ENCODE measurements at places on chromosomes 1 and 21.
A peak's percentile ranks its signal among the peaks of the same experiment; 100 is the strongest.

DNA sequence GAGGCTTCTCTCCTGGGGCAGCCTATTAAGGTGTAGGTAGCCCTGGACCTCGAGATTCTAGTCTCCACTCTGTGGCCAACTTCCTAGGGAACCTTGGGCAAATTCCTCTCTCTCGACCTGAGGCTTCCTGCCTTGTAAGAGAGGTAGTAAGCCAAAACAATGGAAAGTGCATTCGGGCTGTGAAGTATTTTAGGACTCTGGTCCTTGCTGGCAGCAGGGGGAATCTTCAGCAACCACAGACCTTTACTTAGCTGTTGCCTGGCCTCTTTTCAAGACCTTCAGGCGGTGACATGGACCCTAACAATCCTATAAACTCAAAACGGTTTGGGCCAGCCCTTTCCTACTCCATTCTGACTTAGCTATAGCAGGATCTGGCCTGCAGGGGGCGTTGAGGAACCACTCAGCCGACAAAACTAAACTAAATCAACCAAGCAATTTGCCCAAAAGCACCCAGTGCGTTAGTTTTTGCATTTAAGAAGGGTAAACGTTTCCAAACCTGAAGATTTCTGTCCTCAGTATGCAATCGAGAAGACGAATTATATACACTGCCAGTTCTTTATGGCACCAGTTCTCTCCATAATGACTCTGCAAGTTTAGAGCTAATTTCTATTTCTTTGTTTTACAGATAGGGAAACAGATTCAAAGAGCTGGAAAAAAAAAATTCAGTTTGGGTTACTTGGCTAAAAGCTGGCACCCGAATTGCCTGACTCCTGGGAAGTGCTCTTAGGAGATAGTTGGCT lies 10.9 kb upstream of the SESN2 start:
- peak overlapping the region; percentile 99 for H3K4me3 ChIP-seq
- peak; percentile 74 for DNase-seq
- H3K36me3 ChIP-seq = no peaks in the 10 kb centered on the region
- no peaks in the 10 kb centered on the region for H3K27me3 ChIP-seq
- H3K27ac ChIP-seq = peak overlapping the region; percentile 95
- H3K4me1 ChIP-seq = peaks cover 52% of the 10 kb centered on the region

- no peak for DNase-seq
- no peaks in the 10 kb centered on the region for H3K27me3 ChIP-seq
- H3K27ac ChIP-seq = no peak overlapping the region
- peaks cover 7% of the 10 kb centered on the region for H3K4me1 ChIP-seq
- H3K36me3 ChIP-seq = no peaks in the 10 kb centered on the region
These were observed 18.9 kb downstream of the NENF start for GRCh38 chr1:212451416-212452322.

DNA sequence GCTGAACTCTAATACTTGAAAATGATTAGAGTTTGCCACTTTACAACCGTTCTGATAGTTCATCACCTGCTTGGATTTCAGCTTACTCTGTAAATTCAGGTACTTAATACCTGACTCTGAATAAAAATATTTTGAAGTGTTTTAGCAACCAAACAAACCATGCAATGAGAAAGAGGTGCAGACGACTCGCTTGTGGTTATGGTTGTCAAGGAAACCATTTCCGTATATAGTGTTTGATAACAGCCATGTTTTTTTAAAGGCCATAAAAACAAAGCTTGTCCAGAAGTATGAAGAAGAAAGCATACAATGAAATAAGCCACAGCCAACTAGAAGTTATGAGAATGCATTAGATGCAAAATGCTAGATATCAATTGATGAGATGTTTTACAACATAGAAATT lies 167.2 kb upstream of the HMCN1 start:
- peaks cover 25% of the 10 kb centered on the region for H3K4me1 ChIP-seq
- DNase-seq = peak; percentile 78
- no peaks in the 10 kb centered on the region for H3K27me3 ChIP-seq
- H3K4me3 ChIP-seq = peak overlapping the region; percentile 64

DNA sequence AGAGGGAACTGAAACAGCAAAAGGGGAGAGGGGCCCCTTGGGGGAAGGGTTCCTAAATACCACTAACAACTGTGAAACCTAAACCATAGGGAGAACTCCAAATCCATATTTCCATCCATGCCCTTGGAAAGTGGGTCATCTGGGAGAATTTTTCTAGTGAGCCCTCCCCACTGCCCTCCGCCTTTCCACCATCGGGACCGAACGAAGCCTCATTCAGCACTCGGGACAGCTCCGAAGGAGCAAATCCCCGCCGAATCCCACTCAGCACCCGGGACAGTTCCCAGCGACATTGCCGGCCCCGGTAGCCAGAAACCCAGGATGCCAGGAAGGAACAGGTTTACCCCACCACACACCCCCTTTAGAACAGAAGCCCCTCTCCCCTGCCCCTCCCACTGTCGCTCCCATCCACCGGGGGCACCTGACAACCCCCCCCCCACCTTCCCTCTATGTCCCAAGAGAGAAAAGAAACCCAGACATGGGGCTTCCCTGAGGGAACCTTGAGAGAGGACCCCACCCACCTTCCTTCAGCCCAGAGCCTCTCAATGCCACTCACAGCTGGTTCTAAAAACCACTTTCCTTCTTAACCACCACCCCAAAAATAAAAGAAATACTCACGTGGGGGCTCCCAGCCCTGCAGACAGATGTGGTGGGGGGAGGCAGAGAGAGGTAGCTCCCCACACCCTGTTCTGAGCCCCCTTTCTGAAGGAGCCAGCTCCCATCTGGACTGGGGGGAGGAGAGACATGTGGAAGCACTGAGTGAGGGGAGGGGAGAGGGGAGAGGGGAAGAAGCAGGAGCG lies 4.5 kb downstream of the DLGAP3 start:
- no peaks in the 10 kb centered on the region for H3K27me3 ChIP-seq
- DNase-seq = peak; percentile 32
- peaks cover 7% of the 10 kb centered on the region for H3K36me3 ChIP-seq
- H3K4me1 ChIP-seq = peaks cover 47% of the 10 kb centered on the region

- H3K36me3 ChIP-seq = no peaks in the 10 kb centered on the region
- H3K27ac ChIP-seq = peak overlapping the region; percentile 89
- H3K4me1 ChIP-seq = peaks cover 22% of the 10 kb centered on the region
These were observed 2.6 kb downstream of the RIMS3 start for GRCh38 chr1:40662864-40663263.

GRCh38 chr1:193435781-193436180 lies 249.4 kb upstream of the B3GALT2 start:
- H3K36me3 ChIP-seq = peaks cover 7% of the 10 kb centered on the region
- H3K27me3 ChIP-seq = no peaks in the 10 kb centered on the region
- peaks cover 11% of the 10 kb centered on the region for H3K4me1 ChIP-seq
- no peak for DNase-seq
- H3K4me3 ChIP-seq = no peak overlapping the region
- no peak overlapping the region for H3K27ac ChIP-seq

DNA sequence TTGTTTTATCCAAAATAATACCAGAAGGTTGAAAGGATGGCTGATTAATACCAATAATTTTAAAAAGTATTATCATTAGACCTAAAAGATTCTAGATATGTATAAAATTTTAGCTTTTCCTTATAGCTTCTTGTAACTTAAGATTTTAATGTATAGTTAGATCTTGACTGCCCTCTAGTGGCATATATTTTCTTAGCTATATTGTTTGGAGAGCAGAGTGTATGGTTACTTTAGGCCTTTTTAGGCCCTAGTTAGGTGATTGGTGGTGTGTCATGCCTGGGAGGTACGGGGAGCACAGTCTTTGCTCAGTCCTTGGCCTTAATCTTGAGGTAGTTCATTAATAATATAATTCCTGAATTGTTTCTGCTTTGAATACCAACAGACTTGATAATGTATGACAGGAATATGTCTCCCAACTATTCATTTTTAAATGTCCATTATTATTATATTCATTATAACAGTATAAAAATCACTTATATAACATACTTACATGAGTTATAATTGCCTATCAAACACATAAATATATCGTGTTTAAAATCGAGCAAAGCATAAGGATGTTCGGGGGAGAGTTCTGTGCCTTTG lies 328.4 kb downstream of the ZP4 start:
- H3K4me1 ChIP-seq = no peaks in the 10 kb centered on the region
- peaks cover 15% of the 10 kb centered on the region for H3K27me3 ChIP-seq
- no peak overlapping the region for H3K27ac ChIP-seq
- peak; percentile 14 for DNase-seq
- H3K4me3 ChIP-seq = no peak overlapping the region
- H3K36me3 ChIP-seq = no peaks in the 10 kb centered on the region

GRCh38 chr1:29236712-29237128 lies 398 bp downstream of the PTPRU start:
- H3K4me1 ChIP-seq = peaks cover 16% of the 10 kb centered on the region
- no peak for DNase-seq
- H3K36me3 ChIP-seq = peaks cover 11% of the 10 kb centered on the region
- H3K4me3 ChIP-seq = peak overlapping the region; percentile 95
- peaks cover 66% of the 10 kb centered on the region for H3K27me3 ChIP-seq

GRCh38 chr1:54404939-54405897 lies 976 bp downstream of the SSBP3 start:
- peaks cover 13% of the 10 kb centered on the region for H3K36me3 ChIP-seq
- peak overlapping the region; percentile 90 for H3K4me3 ChIP-seq
- H3K27ac ChIP-seq = peak overlapping the region; percentile 20
- H3K4me1 ChIP-seq = peaks cover 52% of the 10 kb centered on the region
- H3K27me3 ChIP-seq = no peaks in the 10 kb centered on the region
- DNase-seq = peak; percentile 15

DNA sequence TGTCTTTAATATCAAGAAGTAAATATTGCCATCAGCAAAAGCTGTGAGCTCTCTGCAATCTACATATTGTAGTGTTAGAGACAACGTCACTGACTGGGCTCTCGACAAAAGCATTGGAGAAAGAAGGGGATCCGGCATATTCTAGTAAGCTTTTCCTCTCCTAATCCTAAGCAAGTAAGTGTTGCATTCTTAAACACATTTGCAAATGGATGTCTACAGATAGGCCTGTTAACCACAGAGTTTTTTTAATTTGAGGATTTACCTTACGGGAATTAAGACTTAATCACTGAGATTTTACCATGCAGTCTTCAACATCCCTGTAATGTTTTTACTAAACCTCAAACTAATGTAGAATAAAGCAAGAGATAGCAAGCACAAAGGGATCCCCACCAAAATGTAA lies 426.5 kb upstream of the CAMK1G start:
- H3K4me3 ChIP-seq = no peak overlapping the region
- no peaks in the 10 kb centered on the region for H3K27me3 ChIP-seq
- DNase-seq = no peak
- H3K4me1 ChIP-seq = no peaks in the 10 kb centered on the region

- H3K36me3 ChIP-seq = no peaks in the 10 kb centered on the region
- no peaks in the 10 kb centered on the region for H3K27me3 ChIP-seq
- H3K27ac ChIP-seq = no peak overlapping the region
- H3K4me3 ChIP-seq = no peak overlapping the region
- peaks cover 7% of the 10 kb centered on the region for H3K4me1 ChIP-seq
These were observed 1512.2 kb downstream of the KCNT2 start for GRCh38 chr1:195096051-195096521.

DNA sequence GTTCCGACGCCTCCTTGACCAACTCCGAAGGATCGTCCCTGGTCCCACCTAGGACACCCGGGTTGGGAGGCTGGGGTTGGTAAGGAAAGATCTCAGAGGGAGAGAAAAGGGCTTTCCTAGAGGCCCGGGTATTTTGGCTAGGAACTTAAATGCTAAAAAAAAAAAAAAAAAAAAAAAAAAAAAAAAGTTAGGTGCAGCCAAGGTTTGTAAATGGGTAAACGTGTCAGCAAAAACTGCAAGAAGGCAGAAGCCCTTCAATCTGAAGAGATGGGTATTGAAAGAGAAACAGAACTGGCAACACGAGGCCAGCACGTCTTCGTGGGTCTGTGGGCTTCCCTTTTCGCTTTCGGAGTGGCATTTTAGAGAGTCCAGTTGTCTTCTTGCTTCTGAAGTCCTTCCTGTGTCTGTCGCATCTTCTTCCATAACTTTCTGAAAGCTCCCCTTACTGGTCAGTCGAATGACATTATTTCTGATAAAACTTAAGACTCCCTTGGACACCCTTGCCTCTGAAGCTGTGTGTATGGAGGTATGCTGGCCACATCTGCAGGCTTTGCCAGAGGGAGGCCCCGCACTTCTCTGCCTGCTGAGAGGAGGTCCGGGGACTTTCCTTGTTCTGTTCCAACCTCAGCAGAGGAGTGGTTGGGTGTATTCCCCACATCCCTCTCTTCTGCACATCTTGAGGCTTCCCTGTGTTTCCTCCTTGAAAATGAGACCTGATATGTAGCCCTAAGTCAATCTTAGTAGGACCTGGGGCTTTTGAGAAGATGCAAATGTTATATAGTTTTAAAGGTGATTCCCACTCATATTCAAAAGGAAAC lies 745 bp downstream of the RCSD1 start:
- peaks cover 71% of the 10 kb centered on the region for H3K4me1 ChIP-seq
- H3K4me3 ChIP-seq = peak overlapping the region; percentile 99
- peaks cover 25% of the 10 kb centered on the region for H3K36me3 ChIP-seq
- no peaks in the 10 kb centered on the region for H3K27me3 ChIP-seq

DNA sequence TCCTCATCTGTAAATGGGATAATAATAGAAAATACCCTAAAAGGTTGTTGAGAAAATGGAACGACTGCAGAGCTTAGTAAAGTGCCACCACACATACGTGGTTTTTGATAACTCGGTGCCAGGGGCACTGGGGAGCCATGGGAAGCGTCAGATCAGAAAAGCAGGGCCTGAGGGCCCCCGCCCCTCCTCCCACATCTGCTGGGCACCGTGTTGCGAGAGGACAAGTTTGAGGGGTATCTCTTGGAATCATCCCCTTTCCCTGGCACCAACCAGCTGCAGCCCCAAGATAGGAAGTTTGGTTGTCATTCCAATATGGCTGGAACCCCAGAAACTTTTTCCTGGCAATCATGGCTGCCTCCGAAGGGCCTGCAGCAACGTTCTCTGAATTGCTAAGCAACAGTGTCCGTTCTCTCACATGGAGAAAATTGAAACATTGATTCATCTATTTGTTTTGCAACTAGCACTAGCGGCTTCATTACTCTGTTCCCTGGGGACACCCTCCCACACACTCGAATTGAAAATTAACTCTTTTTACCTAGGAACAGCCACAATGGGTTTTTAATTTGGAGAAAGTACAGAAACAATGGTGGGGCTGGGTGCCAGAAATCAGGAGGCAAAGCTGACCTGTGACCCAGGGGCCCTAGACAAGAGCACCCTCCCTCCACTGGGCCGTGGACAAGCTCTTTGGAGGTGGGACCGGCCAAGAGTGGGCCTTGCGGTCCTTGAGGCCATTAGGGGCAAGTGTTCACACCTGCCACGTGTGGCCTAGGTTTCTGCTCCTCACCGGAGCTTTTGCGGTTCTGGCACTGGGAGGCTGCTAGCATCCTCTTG lies 190.0 kb upstream of the VAMP3 start:
- DNase-seq = no peak
- H3K4me3 ChIP-seq = no peak overlapping the region
- H3K36me3 ChIP-seq = no peaks in the 10 kb centered on the region

DNA sequence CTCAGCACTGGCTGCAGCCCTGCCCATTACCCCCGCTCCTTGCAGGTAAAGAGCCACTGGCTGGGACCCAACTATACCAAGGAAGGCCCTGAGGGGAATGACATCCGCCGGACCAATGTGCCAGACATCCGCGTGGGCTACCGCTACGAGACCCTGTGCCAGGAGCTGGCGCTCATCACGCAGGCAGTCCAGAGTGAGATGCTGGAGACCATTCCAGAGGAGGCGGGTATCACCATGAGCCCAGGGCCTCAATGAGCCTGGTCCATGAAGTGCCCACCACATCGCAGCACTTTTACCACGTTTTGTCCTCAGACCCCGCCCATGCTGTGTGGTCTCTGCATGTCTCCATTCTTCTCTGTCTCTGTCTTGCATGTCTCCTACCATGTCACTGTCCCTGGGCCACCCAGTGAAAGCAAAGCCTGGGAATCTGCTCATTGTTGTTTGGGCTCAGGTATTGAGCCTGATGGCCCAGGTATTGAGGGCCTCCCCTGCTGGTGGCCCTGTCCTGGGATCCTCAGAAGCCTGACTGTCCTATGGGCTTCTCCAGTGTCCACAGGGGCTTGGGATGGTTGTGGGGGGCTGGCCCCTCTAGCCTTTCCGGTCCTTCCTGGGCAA lies 11.4 kb downstream of the AMPD2 start:
- DNase-seq = no peak
- peaks cover 2% of the 10 kb centered on the region for H3K4me1 ChIP-seq
- H3K27ac ChIP-seq = no peak overlapping the region
